ENCODE measurements at places on chromosomes 6 and 20.
A peak's percentile ranks its signal among the peaks of the same experiment; 100 is the strongest.

- DNase-seq: no peak
These were observed 26.3 kb downstream of the PPP1R14C start for GRCh38 chr6:150169181-150169580.

DNA sequence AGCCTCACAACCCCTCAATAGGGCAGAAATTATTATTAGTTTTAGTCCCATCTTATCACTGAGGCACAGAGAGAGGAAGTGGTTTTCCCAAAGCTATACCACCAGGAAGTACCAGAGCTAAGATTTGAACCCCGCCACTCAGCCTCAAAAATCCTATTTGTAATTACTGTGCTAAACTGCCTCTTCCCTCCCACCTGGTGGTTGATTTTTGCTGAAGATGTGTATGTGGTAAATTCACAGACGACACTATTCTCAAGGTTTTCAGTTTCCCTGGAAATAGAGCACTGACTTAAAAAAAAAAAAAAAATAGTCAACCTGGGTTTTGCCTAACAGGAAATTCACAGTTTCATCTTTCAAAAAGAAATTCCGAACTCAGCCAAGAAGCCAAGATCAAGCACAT lies 57.9 kb downstream of the TSHZ2 start:
- DNase-seq: no peak

DNA sequence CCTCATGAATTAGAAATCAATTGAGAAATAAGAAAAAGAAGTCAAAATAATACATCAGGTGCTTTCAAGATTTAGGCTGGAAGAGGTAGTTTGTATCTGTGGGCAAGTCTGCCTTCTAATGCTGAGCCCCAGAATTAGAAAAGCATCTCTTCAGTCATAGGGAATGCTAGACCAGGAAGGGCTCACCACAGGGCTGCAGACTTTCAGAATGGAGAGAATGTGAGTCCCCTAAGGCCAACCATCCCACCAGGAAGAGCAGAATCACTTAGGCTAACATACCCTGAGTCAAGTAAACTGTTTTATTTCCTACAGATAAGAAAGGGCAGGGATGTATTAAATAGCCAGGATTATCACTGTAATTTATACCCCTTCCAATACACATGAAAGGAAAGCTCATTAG lies 510.2 kb downstream of the RNF144B start:
- DNase-seq: no peak

- no peak for DNase-seq
These were observed 899.4 kb upstream of the FLRT3 start for GRCh38 chr20:15236812-15237211.

- no peak for DNase-seq
These were observed 4.0 kb upstream of the CST1 start for GRCh38 chr20:23754731-23755130.

GRCh38 chr6:97394160-97394748 lies 111.2 kb upstream of the MMS22L start:
- peak; percentile 39 for DNase-seq

GRCh38 chr6:151248295-151248694 lies 8.5 kb downstream of the AKAP12 start:
- no peak for DNase-seq

DNA sequence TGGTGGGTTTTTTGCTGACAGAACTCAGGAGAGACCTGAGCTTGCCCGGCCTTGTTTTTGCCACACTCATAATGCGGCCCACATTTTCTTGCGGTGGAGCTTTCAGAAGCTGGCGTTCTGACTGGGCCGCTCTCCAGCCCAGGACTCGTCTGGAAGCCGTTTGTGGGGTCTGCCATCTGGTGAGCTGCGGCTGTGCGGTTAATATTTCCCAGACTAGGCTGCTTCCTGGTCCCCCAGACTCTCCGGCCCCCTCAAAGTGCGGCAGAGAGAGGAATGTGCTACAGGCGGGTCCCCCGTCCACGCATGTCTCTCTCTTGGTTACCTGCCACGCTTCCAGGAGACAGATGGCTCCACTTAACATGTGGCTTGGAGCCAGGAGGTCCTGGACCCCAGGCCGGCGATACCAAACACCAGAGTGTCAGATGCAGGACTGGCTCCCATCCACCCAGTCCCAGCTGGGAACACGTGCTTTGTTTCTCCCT lies 128.9 kb upstream of the PMEPA1 start:
- DNase-seq: peak; percentile 57

DNA sequence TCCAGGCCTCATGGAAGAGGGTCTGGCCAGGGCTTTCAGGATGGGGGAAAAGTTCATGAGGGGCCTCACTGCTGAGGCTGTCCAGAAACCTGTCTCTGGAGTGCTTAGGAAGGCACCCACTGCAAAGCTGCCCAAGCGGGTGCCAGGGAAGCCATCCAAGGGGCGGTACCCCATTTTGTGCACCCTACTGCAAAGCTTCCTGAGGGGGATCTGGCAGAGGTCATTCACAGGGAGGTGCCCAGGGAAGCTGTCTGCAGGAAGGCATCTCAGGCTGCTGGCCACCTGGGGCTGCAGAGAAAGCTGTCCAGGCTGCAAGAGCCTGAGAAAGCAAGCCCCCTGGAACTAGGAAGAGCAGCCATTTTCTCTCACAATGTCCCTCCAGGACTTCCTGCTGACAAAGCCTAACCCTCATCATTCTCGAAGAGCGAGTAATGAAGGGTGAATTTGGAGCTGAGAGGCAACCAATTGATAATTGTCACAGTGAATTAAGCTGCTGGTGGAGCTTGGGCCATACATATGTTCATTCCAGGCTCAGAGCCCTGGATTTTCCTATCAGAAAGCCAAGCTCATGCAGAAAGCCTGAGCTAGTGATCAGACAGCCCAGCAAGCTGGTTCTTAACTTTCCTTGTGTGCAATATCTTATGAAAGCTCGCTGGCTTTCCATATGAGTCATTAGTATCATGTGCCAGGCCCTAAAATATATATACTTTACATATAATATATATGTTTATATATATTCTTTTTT lies 62.2 kb upstream of the SLC22A16 start:
- DNase-seq: no peak

DNA sequence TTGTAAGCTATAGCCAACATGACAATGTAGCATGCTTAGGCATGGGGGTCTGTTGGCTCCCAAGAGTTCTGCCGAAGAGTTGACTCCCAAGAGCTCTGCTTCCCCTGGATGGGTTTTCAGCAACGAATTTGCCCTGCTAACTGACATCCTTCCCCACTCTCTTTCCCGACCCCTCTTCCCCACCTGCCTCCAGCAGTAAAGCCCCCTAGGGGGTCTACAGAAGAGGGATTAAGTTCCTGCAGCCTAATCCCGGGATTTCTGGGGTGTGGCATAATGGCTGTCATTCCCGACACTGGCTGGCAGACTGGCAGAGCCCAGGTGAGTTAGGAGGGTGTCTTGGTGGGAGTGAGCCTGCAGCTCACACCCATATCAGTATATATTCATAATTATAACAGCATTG lies 121.0 kb upstream of the ZNF184 start:
- DNase-seq: no peak

GRCh38 chr6:134414793-134415192 lies 96.9 kb upstream of the SGK1 start:
- DNase-seq: no peak

- DNase-seq: no peak
These were observed 94.6 kb upstream of the MAN1A1 start for GRCh38 chr6:119443993-119444641.

- DNase-seq: no peak
These were observed 34.9 kb upstream of the GTSF1L start for GRCh38 chr20:43761386-43762340.

DNA sequence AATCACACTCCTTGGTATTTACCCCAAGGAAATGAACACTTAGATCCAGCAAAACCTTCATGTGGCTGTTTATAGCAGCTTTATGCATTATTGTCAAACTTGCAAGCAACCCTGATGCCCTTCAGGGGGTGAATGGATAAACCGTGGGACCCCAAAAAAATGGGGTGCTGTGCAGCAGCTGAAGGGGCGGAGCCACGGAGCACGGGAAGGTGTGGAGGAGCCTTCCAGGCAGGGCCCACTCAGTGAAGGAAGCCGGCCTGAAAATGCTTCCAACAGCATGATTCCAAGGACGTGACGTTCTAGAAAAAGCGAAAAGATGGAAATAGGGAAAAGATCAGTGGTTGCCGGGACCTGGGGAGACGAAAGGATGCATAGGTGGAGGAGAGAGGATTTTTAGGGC lies 25.6 kb upstream of the FRMD1 start:
- no peak for DNase-seq
